ENCODE measurements at places on chromosomes 6 and 20. TPM values are rescaled to one million over a fixed set of nuclear protein-coding genes. Genes with fewer than 3 reads are reported as not detected.

Gene BLOC1S5
- total RNA-seq: 14.1 TPM

DNA sequence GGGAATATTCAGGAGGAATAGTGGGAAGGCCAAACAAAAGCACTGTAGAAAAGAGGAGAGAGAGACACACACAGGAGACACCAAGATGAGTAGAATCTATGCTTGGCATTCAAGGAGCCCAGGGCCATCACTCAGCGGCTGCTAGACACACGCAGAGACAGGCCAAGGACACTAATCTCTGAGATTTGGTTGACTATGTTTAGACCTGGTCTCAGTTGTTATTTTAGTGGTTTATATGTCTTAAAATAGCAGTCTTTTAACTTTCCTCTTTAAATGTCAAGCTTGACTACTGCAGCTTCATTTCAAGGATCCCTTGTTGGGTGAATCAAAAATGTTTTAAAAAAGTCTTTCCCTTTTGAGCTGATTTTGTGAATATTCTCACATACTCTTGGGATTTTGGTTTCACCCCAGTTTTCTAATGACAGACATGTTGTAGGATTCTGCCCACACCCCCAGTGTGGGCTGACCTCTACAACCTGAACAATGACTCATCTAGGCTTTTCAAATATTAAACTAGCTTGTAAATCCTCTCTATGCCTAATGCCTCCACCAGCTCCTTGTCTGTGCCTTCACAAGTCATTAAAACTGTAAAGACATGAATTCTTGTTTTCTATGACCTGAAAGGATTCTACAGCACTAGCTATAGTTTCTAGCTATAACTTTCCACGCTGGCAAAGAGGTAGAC lies 142.7 kb upstream of the EXOC2 start:
- DNase-seq: peak; percentile 22

DNA sequence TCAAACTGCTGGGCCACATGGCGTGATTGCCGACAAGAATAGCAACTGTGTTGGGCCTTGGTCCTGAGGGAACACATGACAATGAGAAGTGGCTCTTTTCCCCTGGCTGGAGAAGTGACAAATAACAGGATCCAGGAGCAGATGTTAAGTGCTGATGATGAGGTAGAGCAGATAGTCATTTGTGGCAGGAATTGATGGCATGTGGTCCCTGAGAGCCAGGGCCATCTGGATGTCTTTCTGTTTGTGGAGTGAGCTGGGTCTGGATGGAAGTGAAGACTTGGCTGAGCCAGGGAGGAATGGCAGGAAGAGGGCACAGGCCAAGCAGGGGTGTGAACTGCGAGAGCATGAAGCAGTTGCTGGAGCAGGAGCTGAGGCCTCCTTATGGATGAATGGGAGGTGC lies 67.8 kb downstream of the SCAND1 start:
- DNase-seq: peak; percentile 68

Gene SDC4
- 34.8 TPM for total RNA-seq
